ENCODE measurements at places on chromosomes 12 and 14.
A peak's percentile ranks its signal among the peaks of the same experiment; 100 is the strongest.

DNA sequence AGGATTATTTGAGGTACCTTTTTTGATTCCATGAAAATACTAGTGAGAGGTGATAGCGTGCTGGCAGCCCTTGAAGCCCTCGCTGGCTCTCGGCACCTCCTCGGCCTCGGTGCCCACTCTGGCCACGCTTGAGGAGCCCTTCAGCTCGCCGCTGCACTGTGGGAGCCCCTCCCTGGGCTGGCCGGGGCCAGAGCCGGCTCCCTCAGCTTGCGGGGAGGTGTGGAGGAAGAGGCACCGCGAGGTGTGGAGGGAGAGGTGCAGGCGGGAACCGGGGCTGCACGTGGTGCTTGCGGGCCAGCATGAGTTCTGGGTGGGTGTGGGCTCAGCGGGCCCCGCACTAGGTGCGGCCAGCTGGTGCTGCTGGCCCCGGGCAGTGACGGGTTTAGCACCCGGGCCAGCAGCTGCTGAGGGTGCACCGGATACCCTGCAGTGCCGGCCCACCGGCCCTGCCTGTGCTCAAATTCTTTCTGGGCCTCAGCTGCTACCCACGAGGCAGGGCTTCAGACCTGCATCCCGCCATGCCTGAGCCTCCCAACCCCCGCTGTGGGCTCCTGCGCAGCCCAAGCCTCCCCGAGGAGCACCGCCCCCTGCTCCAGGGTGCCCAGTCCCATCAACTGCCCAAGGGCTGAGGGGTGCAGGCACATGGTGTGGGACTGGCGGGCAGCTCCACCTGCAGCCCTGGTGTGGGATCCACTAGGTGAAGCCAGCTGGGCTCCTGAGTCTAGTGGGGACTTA, 7.4 kb downstream of the MOK start:
- no peak for DNase-seq

GRCh38 chr12:54606556-54606955, 18.1 kb upstream of the PPP1R1A start:
- no peak for DNase-seq

DNA sequence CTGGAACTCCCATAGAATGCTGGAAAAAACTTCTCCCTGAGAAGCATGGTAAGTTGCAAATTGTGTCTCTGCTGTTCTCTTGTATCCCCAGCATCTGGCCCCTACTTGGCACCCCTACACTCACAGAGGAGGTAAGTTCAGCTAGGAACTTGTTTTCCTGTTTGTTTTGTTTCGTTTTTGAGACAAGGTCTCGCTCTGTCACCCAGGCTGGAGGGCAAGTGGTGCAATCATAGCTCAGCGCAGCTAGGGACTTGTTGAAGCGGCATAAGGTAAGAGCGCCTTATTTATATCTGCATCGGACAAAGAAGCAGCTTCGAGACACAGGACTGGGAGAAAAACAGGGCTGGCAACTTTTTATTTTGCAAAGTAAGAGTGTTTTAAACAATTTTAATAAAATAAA, 18.5 kb upstream of the ANO2 start:
- no peak for DNase-seq

GRCh38 chr12:102465762-102466560, 14.4 kb downstream of the IGF1 start:
- no peak for DNase-seq

GRCh38 chr14:44820230-44820964, 141.3 kb downstream of the KLHL28 start:
- no peak for DNase-seq

DNA sequence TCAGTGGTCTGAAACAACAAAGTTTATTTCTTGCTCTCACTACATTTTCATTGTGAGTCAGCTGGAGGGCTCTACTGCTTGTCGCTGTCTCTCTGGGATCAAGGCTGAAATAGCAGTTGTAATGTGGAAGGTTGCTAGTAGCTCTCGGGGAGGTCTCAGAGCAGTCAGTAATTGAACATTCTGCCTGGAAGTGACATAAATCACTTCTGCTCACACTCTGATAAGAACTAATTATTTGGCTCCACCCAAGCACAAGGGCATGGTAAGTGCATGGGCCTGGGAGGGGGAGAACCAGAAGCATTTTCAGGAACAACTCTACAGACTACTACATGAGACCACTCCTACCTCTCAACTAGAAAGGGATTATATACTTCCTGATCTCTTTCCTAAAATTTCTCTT, 128.2 kb downstream of the TMEM117 start:
- no peak for DNase-seq

DNA sequence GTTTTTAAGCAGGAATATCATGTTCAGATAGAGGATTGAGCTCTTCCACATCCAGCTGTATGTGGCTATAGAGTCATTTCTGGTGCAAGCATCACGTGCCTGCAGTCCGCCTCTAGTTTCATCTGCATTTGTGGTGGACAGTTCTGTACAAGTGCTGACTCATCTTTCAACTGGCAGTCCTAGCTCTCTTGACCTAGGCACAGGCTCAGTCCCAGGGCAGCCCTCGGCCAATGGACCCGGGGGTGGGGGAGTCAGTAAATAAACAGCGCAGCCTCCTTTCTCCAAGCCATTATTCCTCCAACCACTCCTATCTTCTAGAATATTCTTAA, 41.8 kb upstream of the FRMD6 start:
- no peak for DNase-seq

DNA sequence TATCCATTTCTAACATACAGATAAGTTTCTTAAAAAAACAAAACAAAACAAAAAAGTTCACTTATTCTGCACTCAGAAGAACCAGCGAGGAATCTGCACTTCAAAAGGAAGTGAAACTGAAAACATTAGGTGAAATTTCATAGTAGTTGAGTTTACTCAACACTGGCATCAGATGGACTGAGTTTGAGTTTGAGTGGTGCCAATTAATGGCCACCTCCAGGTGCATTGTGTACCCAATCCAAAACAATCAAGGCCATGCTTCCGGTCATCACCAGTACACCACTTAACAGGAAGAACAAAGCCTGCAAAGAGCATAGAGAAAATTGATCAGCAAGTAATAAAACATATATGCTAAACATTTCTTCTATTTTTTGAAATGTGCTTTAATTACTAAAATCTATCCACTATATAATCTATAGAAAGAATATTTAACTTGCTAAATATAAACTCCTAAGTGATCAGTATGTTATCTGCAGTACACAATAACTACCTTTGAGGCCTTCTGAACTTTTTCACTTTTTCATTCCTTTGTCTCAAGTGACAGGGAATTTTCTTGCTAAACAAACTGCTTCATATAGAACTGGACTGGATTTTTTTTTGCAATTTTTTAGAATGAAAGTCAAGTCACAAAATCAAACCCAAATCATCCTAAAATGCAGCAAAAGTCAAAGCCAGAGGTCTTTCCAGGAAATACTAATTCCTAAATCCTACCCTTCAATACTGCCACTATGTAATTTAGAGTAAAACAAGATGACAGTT, 11.5 kb downstream of the SLC38A2 start:
- no peak for DNase-seq

GRCh38 chr14:50822501-50823042, 8.4 kb downstream of the NIN start:
- no peak for DNase-seq

DNA sequence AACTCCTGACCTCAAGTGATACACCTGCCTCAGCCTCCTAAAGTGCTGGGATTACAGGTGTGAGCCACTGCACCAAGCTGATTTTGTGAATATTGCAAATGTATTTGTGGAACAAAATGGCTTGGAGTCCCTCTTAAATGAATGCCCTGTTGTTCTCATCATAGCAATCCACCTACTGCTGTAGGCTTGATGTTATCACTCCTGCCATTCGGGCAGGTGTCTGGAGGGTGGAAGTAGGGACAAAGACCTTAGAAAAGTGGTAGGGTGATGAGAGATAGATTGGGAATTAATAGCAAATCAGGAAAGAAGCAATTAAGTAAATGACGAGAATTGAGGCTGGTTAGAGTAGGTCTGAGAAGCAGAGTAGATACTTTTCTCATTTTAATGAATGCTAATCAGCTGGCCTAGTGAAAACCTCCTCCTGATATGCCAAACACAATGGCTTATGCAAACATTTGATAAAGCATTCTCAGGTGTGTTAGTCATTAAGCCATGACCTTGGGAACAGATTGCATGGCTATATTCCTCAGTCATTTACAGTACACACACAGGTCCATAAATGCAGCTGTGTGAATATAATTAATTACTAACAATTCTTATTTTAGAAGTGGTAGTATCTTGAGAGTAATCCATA, 60.5 kb upstream of the USP44 start:
- DNase-seq, result no peak

- no peak for DNase-seq
Measured at GRCh38 chr12:15222219-15222618, 1.0 kb upstream of the RERG start.

DNA sequence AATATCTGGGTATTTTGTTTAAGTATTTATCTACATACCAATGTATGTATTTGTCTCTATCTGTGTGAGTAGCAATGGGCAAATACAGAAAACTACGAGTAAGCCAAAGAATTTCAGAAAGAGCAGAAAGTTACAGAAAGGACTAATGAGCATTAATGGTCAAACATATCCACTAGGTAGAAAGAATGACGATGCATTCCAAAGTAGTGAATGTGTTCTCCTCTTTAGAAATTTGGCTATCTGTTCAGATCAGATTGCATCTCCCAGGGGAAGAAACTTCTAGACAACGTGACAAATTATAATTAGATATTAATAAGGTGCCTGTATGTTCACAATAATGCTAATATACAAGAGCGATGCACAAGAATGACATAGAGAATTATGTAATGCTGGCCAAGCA, 194.5 kb upstream of the GZMB start:
- DNase-seq, result no peak

- no peak for DNase-seq
Measured at GRCh38 chr14:26888592-26888991, 290.8 kb upstream of the NOVA1 start.

GRCh38 chr14:102579696-102580549, 12.5 kb upstream of the RCOR1 start:
- DNase-seq, result peak; percentile 76

DNA sequence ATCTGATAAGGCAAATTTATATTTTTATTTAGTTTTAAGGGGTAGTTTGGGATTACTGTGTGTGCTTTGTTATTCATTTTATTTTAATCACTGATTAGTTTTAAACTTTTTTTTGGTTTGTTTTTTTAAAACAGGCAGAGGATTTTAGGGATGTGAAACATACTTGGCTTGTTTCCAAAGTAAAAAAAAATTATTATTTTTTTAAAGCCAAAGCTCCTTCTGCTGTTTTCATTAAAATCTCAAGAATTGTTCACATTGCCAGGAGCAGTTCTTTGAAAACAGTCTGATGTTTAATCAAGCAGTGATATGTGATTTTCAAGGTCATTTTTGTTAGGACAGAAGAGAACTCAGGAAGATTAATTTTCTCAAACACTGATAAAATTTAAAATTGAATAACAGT, 11.2 kb downstream of the TTC8 start:
- DNase-seq, result no peak

DNA sequence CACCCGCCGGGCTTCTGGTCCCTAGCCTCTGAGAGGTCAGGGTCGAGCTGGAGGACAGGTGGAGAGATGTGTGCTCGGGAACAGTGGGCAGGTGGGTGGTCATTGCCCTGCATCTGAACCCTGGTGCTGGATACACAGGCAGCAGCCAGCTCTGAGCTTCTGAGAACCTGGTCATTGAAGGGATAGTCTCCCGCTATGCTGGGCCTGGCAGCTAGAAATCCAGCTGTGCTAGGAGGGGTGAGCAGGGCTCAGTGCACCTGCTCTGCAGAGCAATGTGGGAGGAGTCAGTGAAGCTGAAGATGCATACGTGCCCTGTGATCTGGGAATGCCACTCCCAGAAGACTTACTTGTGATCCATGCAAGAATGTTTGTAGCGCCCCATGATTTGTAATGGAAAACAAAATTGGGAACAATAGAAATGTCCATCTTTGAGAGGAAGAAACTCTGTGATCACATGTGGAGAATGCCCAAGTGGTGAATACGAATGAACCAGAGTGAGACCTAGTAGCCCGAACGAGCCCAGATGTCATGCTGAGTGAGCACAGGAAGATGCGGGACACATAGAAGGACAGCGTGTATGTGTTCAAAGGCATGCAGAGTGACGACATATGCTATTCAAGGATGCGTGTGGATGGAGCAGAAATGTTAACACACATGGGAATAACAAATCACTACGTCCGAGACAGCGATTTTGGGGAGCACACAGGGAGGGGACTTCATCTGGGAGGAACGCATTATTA, 63.4 kb downstream of the AACS start:
- DNase-seq, result no peak

- DNase-seq, result no peak
Measured at GRCh38 chr12:79859646-79860045, 75.3 kb downstream of the PPP1R12A start.

GRCh38 chr14:65006261-65006721, 19.6 kb downstream of the FNTB start:
- DNase-seq, result no peak

DNA sequence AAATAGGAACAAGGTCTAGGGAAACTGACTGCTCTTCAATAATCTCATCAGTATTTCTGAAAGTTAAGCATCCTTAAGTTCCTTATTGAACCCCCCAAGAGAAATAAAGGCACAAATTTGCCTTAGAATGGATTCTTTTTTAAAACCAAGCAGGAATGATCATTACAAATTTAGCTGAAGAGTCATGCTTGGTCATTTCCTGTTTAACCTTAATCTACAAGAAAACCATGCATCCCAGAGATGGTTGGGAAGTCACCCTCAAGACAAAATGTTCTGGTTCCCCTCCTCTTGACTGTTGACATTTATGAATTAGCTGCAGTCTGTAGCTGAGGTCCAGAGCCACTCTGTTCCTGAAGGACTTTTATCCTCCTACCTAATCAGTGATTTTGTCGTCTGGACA, 291.8 kb upstream of the G2E3 start:
- no peak for DNase-seq

GRCh38 chr14:22084393-22085281, 411.0 kb upstream of the OR4E1 start:
- peak; percentile 2 for DNase-seq

DNA sequence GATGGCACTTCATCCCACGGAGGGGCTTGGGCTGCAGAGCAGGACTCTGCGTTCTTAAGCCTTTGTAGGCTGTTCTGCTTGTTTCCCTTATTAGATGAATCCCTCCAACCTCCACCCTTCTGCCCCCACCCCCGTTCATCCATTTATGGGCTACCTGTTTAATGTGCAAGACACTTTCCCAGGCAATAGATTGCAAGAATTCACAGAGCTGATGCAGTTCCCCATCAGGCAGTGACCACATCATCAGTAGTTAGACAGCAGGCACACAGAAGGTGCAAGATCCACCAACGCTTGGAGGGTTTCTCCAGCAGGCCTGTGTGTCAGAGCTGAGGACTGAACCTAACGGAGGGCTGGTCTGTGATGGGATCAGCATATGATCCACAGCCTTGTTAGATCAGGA, 1.2 kb upstream of the C1R start:
- no peak for DNase-seq

DNA sequence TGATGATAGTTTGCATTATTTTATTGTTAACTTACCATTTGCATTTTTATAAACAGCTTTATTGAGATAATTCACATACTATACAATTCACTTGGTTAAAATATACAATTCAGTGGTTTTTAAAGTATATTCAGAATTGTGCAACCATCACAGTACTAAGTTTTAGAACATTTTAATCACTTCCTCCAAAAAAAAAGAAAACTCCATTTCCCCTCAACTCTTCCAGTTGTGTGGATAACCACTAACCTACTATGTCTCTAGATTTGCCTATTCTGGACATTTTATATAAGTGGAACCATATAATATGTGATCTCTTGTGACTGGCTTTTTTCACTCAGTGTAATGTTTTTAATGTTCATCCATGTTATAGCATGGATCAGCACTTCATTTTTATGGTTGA, 41.3 kb downstream of the WNK1 start:
- no peak for DNase-seq

Data from GM04503 (cell line).